ENCODE measurements at places on chromosomes 2 and 18.

GRCh38 chr18:77004555-77005380 is 127.8 kb downstream of the MBP start:
- no peak for DNase-seq

GRCh38 chr2:119354860-119355259 is 11.8 kb downstream of the C2orf76 start:
- no peak for DNase-seq

DNA sequence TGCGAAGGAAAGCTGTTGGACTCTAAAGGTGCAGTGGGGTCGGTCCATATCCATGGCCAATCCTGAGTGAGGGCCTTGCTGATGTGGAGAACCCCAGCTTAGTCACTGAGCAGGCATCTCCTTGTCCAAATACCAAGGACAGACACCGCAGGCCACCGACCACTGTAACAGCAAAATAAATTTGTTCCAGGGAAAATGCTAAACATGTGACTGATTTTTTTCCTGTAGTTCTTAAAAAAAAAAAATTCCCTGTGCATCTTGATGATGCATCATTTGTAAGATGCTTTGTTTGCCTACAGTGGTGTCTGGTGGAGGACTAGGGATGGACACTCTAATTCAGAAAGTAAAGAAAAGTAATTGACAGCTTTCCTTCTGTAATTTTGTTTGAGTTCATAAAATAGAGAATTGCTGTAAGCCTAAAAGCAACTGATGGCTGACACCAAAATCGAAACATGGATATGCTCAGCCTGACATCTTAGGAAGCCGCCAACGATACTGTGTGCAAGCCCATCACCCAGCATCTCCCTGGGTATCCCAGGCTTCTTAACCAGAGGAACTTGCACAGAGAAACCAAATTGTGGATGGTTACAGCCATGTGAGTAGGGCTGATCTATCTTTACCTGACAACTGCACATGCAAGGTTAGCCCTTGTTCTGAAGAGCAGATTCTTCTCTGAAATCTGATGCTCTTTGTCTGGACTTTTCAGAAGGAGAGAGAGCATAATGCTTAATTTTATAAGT is 188.6 kb downstream of the ARL4C start:
- no peak for DNase-seq

DNA sequence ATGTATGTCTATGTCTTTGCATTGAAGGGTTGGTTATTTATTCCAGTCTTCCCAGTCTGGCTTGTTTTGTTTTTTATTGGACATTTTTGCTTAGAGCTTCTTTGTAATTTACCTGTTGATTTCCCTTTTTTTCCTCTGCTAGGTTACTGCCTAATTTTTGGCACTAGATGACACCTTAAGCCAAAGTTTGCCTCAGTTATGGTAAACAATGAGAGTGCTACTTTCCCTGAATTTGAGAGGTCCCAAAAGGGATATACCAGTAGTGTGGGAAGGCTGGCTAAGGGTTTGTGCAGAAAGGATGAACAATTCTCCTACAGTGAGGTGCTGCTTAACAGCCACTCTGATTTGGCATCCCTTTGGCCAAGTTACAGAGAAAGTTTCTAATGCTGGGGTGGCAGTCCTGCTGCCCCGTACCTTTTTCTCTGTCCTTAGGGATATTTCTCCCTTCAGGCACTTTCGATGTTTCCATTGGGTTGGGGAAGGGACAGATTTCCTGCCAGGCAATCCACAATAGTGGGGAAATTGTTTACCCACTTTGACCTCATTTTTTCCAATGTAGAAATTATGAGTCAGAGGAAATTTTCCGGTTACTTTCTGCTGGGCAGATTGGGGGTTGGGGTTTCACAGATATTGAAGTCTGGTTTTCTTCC is 354.9 kb downstream of the PTPRM start:
- DNase-seq, result peak; percentile 26

DNA sequence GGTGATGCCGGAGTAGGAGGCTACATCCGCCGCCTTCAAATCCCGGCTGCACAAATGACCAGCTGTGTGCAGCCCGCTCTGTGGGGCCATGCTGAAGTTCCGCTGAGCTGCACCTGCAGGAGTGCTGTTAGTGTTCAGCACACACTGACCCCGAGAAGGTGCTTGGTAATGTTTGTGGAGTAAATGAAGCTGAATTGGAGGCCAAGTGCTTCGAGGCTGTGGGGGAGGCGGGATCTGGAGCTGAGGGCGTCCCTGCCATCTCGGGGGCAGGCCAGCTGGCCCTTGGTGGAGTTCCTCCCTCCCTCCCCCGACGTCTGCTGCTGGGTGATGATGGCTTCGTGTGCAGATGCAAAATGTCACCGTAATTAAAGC is 23.2 kb downstream of the KCNF1 start:
- DNase-seq, result no peak

DNA sequence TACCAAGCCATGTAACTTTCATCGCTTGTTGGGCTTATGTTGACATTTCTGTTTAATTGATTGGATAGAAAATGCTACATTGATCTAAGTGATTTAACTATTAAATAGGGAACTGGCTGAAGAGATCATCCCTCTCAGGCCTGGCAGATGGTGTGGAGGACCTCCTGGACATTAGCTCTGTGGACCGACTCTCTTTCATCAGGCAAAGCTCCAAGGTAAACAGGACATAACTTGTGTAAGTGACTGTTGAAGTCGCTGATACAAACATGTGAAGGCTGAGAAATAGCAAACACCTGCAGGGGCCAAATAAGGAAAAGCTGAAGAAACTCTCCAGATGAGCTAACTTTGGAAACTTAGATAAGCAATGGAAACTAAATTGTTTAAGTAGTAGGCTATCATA is 68.8 kb downstream of the UNC80 start:
- DNase-seq, result no peak

DNA sequence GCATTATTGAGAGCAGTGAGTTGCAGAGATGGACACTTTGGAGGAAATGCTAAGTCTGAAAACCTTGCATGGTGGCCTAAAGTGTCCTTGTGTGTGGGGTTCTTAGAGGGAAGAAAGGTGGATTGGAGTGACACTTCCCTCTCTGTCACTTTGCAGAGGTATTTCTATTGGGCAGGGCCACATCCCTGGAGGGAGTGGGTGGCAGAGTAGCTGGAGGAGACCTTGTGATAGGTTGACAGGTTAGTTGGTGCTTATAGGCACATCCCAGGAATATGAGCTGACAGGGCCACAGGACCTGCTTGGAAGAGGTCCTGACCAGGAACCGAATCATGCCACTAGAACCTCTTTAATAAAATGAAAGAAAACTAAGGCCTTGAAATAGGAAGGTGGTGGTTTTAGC is 972 bp upstream of the IGFBP5 start:
- DNase-seq, result no peak

DNA sequence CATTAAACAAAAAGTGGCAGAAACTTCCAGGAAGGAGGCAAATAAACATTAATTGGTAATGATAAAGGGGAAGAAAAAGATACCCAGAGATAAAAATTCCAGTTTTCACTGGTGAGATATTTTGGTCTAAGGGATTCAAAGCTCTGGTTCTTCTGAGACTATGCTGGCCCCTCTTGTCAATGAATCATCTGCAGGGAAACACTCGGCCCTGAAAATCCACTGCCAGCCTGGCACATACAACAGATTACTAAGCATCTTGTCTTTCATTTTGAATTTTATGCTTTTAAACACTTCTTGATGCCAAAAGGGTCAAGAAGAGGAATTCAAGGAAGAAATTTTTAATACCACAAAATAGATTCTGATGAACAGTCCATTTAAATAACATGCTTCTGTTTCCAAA is 1603.8 kb upstream of the ZEB2 start:
- no peak for DNase-seq

GRCh38 chr2:195051401-195051800 is 605.6 kb upstream of the SLC39A10 start:
- peak; percentile 7 for DNase-seq

GRCh38 chr2:138630164-138630563 is 128.6 kb downstream of the SPOPL start:
- no peak for DNase-seq

- DNase-seq, result no peak
Observed at GRCh38 chr2:188893972-188894371, 80.2 kb upstream of the COL3A1 start.

- DNase-seq, result no peak
Observed at GRCh38 chr18:76493213-76494161, 1.6 kb downstream of the ZNF516 start.

DNA sequence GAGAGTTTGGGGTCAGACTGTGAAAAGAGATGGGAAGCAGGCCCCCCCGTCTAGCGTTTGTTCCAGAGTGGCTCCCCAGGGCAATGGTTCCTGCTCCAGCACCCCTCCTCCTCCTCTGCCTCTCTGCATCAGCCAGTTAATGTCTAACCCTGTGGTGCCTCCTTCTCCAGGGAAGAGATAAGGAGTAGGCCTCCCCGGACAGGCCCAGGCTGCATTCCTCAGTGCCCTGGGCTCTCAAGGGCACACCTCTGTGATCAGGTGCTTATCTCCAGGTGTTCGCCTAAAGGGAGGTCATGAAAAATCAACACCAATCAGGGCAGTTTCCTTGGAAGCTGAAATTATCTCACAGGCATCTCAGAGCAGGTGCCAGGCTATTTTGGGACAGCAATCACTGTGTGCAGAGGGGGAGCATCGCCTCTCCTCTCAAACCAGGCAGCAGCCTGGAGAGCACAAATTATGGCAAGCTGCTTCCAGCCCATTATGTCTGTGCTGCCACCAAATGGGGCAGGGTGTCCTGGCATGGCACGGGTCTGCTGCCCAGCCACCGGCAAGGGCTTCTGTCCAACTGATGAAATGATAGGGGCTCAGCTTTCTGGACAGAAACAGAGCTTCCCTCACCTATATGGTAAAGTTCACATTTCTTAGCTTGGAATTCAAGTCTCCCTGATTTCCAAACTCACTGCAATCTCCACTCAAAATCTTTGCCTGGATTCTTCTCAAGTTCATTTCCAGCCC is 255.8 kb upstream of the SLC14A2 start:
- DNase-seq, result no peak

GRCh38 chr2:3689998-3690748 is 13.2 kb upstream of the DCDC2C start:
- no peak for DNase-seq

DNA sequence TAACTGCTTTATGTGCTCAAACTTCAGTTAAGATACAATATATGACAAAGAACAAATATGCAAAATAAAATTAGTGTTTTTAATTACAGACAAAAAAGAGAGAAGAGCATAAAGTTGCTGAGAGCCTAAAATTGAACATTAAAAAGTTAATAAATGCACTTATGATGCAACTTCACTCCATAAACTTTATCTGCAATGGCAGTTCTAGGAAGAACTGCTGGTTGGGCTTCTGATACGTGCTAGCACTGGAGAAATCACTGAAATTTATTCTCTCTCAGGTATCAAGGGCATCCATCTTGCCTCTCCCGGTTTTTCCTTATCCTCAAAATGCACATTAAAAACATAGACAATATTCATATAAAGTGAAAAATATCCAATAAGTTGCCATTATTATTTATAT is 35.7 kb downstream of the MYO3B start:
- DNase-seq, result no peak

- no peak for DNase-seq
Observed at GRCh38 chr18:34704823-34705222, 5.3 kb upstream of the DTNA start.

DNA sequence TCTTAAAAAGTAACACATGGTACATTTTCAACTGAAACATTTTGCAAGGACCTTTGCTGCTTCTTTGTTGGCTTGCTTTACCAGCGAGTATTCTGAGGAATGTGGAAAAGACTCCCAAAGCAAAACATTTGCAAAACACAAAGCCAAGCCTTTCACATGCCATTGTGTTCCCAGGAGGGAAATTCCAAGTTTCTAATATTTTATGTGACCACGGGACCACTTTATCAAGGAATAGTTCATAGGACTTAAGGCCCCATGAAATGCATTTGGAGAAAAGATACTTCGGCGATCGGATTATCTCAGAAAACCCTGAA is 26.2 kb downstream of the CYP27C1 start:
- DNase-seq, result peak; percentile 73

- DNase-seq, result peak; percentile 18
Observed at GRCh38 chr2:64063924-64064331, 44.7 kb upstream of the VPS54 start.

DNA sequence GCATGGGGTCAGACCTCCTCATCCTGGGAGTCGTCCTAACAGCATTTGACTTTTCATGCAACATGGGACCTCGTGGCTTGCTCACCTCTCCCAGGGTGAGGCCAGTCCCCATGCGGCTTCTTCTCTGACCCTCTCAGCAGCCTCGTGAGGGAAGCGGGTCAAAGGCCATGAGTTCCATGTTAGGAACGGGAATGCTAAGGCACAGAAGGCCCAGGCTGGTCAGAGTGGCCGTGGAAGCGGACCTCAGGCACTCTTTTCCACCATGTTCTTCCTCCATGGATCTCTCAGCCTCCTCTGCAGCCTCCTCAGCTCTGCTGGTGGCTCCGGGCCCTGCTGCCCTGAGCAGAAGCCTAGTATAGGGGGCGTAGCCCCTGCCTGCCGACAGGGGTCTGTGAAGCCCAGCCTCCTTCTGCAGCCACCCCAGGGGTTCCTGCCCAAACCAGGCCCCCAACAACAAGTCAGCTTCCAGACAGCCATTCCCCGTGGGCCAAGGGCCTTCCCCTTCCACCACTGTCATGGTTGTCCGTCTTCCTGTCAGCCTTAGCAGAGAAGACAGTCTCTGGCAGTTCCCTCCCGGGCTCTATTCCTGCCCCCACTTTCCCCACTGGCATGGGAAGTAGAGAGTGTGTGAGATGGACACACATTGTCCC is 60.0 kb upstream of the OTOF start:
- no peak for DNase-seq

- DNase-seq, result no peak
Observed at GRCh38 chr2:221657806-221658205, 85.7 kb upstream of the EPHA4 start.

DNA sequence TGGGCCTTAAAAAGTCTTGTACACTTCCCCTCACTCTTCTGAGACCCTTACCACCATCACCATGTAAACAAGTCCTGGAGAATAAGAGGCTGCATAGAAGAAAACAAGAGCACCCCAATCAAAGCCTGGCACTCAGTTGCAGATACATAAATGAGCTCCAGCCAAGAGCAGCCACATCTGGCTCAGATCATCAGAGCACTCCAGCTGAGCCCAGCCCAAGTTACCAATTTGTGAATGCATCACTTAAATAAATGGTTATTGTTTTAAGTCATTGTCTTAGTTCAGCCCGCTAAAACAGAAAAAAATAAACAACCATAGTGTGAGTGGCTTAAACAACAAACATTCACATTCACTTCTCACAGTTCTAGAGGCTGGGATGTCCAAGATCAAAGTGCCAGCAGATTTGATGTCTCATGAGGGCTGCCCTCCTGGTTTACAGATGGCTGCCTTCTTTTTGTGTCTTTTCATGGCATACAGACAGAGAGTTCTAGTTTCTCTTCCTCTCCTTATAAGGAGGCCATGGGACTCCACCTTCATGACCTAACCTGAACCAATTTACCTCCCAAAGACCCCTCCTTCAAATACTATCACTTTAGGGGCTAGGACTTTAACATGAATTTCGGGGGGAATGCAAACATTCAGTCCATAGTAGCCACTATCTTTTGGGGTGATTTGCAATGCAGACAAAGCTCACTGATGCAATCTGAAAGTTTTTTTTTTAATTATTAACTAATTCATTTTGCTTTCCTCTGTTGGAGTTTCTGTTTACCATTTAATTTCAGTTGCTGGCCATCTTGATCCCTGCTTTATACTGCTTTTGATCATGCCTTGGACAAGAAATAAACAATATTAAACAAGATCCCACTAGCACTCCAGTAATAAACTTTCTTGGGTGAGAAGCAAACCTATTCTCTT is 187.5 kb upstream of the ACVR2A start:
- no peak for DNase-seq

Data from fibroblast of skin of left biceps (primary cell).